ENCODE measurements at places on chromosomes 3 and 15.

DNA sequence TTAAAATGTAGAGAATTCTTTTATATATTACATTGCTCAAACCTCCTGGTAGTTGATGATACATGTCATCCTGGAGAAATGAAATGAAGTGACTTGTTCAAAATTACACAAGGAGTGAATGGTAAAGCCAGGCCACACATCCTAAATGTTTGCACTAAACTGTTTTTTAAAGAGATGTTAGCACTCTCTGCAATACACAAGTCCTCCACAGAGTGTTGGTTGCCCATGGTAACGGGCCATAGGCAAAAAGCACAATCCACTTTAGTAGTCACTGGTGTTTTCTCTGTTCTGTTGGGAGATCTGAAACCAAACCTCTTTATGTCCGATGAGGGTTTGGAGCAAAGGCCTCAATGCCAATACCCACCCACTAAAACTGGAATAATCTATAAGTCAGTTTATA is 907.4 kb downstream of the NTRK3 start:
- no peak for DNase-seq

GRCh38 chr3:122353215-122353614 is 28.2 kb downstream of the CSTA start:
- DNase-seq, result no peak

DNA sequence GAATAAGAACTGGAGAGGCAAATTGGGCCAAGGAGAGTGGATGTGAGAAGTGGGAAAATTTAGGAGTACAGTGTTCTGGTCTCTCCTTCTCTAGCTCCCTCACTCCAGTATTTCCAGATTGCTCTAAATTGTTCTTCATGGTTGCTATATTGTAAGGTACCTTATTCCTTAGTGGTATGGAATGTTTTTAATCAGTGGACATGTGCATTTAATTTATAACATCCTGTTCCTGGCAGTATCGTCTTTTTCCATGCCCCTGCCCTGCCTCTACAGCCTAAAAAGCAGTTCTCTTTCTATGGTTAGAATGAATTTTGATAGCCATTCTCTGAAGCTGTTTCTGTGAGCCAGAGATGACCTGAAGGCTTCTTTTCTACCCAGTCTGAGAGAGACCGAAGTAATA is 180.5 kb downstream of the TCF12 start:
- DNase-seq, result no peak

DNA sequence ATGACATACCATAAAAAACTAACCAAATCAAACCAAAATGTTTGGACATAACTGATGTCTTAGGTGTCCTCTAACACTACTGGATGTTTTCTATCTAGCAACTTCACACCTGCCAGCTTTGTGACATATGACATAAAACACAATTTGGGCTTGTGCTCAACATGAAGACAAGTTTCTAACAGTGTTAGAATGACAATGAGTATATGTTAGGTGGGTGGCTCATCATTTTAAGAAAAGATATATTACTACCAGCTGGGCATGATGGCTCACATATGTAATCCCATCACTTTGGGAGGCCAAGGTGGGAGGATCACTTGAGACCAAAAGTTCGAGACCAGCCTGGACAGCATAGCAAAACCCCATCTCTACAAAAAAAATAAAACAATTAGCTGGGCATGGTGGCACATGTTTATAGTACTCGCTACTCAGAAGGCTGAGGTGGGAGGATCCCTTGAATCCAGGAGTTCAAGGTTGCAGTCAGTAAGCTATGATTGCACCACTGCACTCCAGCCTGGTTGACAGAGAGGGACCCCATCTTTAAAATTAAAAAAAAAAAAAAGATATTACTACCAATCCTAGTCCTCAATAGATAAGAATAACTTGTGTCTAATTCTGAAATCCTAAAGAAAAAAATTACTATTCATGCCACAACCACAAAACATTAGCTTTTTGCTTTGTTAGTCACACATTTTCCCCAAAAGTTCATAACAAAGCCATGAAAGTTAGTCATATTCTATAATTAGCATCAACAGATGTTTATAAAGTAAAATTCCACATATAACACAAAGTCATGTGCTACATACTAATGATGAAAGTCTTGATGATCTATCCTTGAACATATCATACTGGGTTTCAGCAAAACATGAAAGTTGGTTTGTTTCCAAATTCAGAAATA is 59.9 kb downstream of the LRRFIP2 start:
- peak; percentile 71 for DNase-seq

DNA sequence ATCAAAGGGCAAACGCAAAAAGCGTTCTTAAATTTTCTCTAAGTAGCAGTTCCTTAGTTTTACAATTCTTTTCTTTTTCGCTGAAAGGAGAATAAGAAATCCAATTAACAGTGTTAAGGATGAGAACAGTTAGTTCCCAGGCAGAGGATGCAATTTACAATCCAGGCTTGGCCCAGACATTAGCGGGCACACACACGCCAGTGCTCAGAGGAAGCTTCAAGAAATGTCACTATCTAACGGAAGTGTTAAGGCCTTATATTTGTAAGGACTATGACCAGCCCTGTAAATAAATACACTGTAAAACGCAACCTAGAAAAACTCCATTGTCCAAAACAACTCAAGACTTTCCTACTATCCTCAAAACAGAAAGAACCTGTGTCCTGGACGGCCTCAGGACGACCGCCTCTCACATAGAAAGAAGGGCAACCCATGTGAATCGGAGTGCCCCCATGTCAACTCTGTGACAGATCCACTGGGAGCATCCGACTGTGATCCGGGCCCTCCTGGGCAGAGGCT is 1.3 kb downstream of the ACAP2 start:
- DNase-seq, result peak; percentile 32

- DNase-seq, result peak; percentile 62
Observed at GRCh38 chr15:71151081-71151480, 35.8 kb downstream of the THSD4 start.

DNA sequence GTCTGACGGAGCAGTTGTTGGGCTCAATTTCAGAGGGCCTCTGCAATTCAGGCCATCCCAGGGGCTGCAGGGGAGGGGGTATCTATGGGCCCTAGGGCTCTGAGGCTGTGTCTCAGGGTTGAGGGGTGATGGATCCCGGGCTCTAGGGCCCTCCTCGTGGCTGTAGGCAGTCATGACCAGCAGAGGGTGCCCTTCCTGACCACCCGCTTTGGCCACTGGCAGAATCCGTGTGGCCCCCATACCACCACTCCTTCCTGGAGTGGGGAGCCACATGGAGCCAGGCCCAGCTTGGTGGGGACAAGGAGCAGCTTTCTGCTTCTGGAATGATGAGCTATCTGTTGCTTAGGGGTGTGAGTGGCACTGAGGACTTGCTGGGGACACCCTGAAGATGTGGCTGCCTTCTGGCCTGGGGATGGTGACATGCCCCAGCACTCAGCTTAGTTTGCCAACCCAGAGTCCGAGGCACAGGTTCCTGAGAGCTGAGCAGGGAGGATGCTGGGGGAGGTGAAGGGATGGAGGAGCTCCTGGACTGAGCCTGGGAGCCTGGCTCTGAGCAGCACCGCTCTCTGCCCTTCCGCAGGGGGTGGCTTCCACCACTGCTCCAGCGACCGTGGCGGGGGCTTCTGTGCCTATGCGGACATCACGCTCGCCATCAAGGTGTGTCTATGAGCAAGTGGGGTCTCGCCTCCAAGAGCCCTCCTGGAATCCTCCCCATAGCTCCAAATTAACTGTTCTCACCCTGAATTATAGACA is 20.2 kb downstream of the HDAC11 start:
- no peak for DNase-seq

DNA sequence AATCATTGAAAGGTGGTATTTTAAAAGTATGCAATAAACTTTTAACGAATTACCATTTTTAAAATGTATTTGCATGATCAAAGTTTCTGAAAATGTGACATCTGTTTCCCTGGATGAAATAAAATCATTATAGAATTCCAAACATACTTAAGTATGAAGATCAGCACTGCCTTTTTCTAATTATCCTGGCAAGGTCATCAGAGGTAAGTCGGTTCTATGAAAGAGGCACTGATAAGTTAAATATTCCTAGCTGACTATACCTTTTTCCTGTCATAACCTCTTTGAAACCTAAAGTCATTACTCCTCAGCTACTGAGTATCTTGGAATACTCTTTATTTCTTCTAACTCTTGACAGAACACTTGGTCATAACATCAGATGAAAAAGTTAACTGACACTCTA is 406.1 kb upstream of the ALCAM start:
- DNase-seq, result no peak

- DNase-seq, result no peak
Observed at GRCh38 chr3:196207833-196208607, 3.2 kb downstream of the ZDHHC19 start.

DNA sequence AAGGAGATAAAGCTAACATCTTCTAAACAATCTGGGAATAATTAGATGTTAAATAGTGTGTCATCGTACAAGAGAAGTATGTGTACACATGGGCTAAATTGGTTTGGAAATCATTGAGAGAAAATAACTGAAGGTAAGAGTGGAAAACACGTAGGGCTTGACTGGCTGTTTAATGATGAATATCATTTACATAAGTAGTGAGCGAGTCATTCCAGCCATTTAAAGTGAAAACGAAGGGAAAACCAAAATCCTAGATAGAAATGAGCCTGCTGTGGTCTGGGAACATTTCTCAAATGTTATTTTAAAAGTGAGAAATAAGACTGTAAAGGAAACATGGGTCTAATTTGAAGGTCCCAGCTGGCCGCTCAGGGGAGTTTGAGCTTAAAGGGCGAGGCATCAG is 41.9 kb upstream of the KCNMB2 start:
- DNase-seq, result no peak

DNA sequence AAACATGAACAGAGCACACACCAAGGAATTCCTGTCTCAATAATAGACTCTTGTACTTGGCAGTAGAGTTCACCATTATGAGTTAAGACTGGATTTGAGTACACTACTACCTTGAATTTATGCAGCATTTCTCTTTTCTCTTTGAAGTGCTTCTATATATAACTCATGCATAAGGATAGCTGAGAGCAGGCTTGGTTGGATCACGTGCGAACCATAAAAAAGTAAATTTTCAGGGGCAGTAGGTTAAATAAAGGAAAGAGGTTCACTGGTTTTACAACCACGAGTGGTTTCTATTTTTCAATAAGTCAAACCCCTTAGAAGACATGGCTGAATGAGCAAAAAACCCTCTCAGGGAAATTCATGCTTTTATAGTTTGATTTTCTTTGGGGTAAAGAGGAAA is 28.6 kb upstream of the PDZRN3 start:
- DNase-seq, result no peak

DNA sequence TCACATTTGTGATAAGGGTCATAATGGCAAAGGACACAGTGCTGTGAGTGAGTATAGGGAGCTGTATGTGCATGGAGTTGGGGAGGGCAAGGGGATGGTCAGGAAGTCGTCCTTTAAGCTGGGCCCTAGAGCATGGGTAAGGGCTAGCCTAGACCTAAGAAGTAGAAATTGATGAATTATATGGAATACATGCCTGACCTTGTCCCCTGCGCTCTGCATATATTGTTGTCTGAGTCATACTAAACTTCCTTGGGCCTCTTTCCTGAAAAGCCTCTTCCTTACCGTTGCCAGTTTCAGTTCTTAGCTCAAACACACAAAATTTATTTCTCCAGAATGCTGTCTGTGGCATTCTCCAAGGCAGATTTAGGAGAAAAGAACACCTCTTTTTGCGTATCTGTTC is 4.6 kb downstream of the SNRK start:
- peak; percentile 40 for DNase-seq

GRCh38 chr3:184618811-184619210 is 57.2 kb downstream of the EPHB3 start:
- no peak for DNase-seq

- no peak for DNase-seq
Observed at GRCh38 chr15:91118817-91119590, 18.9 kb downstream of the SV2B start.

DNA sequence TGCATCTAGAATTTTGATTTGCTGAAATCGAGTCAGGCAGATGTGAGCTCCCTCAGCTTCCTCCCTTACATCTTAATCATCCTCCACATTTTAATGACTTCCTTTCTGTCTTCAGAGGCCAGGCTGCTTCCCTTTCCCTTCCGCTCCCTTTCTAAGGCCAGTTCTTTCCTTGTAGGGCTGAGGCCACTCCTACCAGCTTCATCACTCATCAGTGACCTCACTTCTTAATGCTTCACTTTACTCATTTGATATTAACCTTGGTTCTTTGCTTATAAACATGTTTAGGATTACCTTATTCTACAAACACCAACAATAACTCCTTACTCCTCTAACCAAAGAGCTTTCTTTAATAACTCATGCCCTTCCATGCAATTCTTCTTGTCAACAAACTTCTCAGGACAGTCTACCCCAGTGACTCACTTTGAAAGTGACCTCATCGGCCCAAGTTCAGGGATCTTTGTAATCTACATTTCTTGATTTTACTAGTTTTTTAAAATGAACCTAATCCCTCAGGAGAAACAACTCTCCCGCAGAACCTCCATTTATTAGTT is 23.9 kb downstream of the ILDR1 start:
- peak; percentile 75 for DNase-seq

DNA sequence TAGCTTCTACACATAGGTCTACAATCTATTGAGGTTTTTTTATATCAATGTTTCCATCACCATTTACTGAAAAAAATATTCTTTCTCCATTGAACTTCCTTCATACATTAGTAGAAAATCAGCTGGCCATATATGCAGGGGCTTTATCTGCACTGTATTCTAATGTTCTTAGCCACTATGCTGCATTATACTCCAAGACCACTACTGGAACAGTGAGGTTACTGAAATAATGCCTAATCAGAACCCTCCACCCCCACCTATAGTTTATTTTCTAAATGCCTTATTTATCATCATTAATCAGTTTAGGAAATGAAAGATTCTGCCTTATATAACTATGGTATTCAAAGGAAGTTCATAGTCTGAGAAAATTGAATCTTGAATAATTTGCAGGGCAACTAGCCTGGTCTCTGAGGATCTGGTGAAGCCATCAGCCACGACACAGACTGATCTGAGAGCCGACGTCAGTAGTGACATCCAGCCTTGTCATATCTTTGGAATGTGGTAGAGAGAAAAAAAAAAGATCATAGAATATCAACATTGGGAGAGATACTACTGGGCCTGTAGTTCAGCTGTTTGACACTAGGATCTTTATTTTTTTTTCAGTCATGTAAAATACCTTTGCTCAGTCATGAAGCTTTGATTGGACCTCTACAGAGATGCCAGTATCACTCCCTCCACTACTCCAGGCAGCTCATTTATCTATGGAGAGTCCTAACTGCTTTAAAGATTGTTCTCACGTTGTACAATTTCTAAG is 66.6 kb downstream of the P3H2 start:
- DNase-seq, result peak; percentile 92

DNA sequence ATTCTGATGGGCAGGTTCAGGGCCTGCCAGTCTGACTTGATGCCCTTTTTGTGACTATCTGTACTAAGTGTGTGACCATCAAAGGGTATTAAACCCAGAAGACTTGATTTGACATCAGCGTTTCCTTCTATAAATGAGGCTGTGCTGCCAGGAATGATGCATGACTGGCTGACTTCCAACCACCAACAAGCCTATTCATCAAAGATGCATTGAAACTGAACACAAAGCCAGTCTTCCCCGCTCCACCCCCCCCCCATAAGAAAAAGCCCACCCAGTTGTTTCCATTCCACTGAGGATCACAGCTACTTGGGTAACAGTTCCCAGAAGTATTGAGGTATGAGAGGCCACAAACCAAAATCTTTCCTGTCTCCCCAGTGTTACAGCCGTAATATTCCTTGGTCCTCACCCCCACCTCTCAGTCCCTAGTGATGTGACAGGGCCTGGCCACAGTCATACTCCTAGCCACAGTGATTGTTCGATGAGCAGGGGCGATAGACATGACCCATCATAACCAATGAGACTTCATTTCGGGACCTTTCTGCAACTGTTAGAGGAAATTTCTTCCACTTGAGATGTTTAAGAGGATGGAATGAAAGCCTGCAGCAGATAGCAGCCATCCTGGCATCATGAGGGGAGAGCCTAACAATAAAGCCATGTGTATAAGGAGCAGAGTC is 22.6 kb downstream of the SH3BP5 start:
- DNase-seq, result peak; percentile 57
